ENCODE measurements at places on chromosomes 16 and 17. TPM values are rescaled to one million over a fixed set of nuclear protein-coding genes. Genes with fewer than 3 reads are reported as not detected.

TMEM106A gene
- 12.9 TPM for total RNA-seq

SLC43A2 gene
- 6.6 TPM for total RNA-seq

ZPBP2 gene
- not detected for total RNA-seq

NACA2 gene
- not detected for total RNA-seq

CEP131 gene
- total RNA-seq = 9.9 TPM

CDH13 gene
- not detected for total RNA-seq

SOST gene
- not detected for total RNA-seq

GRCh38 chr16:84327926-84328505, 33.3 kb downstream of the WFDC1 start:
- H3K4me1 ChIP-seq = no peaks in the 10 kb centered on the region
- no peaks in the 10 kb centered on the region for H3K27me3 ChIP-seq
- H3K36me3 ChIP-seq = no peaks in the 10 kb centered on the region
- no peak overlapping the region for H3K4me3 ChIP-seq
- no peak for DNase-seq

DNA sequence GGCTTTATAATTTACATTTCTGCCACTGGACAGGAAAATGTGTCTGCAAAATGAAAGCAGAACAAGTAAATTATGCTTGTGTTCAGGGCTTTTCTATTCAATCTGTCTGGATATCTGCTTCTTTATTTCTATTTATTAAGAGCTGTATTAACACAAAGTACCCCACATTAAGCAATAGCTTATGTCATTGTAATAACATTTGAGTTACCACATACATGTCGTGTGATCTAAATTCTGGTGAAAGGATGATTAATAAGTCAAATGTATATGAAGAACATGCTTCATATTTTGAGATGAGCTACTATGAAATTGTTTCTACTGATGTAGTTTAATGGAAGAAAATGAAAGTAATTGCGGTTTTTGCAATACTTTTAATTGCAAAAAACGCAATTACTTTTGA, 238.2 kb downstream of the KCNJ2 start:
- H3K27ac ChIP-seq = no peak overlapping the region
- no peak overlapping the region for H3K4me3 ChIP-seq
- H3K36me3 ChIP-seq = no peaks in the 10 kb centered on the region
- no peaks in the 10 kb centered on the region for H3K4me1 ChIP-seq
- DNase-seq = no peak

GRCh38 chr17:30351735-30352134, 17.9 kb upstream of the TMIGD1 start:
- no peaks in the 10 kb centered on the region for H3K4me1 ChIP-seq
- H3K36me3 ChIP-seq = no peaks in the 10 kb centered on the region
- DNase-seq = no peak
- no peak overlapping the region for H3K27ac ChIP-seq
- H3K4me3 ChIP-seq = no peak overlapping the region

GRCh38 chr16:76195056-76195455, 82.1 kb upstream of the CNTNAP4 start:
- no peak overlapping the region for H3K27ac ChIP-seq
- no peak overlapping the region for H3K4me3 ChIP-seq
- DNase-seq = no peak
- H3K4me1 ChIP-seq = no peaks in the 10 kb centered on the region

DNA sequence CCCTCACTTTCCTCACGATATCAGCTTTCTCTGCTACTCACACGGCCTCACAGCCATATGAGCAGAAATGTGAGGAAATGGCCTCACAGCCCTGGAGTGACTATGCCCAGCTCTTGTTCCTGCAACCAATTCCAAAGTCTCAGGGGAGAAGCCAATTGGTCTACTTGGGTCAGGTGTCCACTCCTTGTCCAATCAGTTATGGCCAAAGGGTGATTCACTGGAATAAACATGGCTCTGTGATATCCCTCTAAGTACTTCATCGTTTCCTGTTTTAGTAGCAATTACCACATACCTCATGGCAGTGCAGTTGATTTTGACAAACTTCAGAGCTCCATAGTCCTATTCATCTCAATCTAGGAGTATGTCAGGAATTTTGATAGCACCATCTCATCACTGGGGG, 195.4 kb downstream of the KATNIP start:
- no peak overlapping the region for H3K27ac ChIP-seq
- peaks cover 4% of the 10 kb centered on the region for H3K36me3 ChIP-seq
- H3K4me3 ChIP-seq = no peak overlapping the region
- no peak for DNase-seq
- peaks cover 7% of the 10 kb centered on the region for H3K4me1 ChIP-seq

DNA sequence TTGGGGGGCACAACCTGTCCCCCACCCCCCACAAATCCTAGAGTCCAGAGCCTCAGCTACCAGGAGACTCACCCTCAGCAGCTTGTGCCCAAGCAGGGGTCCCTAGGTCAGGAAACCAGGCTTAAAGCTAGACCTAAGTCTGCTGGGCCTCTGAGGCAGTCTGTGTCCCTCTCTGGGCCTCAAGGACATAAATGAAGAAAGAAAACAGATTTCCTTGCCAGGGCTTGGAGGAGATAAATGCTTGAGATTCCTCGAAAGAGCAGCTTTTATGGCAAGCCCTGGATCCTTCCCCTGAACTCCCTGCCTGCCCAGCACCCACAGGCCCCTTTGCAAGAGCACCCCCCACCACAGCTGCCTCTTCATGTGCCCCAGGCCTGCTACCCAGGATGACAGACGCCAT, 3.3 kb downstream of the SRCIN1 start:
- H3K27ac ChIP-seq = no peak overlapping the region
- peaks cover 9% of the 10 kb centered on the region for H3K27me3 ChIP-seq
- no peaks in the 10 kb centered on the region for H3K36me3 ChIP-seq
- H3K4me3 ChIP-seq = no peak overlapping the region
- H3K4me1 ChIP-seq = peaks cover 17% of the 10 kb centered on the region

DNA sequence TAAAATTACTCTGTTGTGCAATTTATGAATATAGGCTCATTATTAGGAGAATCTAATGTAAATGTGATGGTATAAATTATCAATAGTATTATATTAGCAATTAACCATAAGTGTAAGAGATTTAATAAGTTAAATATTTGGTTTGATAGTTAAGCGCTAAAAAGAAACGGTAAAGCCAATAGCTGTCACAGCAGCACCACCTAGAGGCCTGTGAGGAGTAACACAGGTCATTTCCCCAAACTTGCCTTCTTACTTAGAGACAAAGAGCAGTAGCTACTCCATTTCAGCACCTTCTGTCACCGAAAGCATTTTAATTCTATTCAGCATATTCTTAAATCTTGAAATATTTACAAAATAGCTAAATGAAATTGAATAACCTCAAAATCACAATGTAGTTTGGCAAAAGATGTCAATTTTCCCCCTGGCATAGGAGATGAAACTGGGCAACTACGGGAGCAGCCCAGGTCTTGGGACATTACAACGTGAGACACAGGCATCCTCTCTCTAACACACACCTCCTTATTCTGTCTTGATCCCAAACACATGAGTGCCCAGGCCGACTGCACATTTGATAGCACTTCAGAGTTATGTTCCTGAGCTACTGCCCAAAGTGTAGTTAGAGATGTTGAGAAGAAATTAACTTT, 14.3 kb upstream of the DYNLRB2 start:
- DNase-seq = peak; percentile 37
- H3K36me3 ChIP-seq = no peaks in the 10 kb centered on the region
- H3K27me3 ChIP-seq = peaks cover 4% of the 10 kb centered on the region
- H3K27ac ChIP-seq = no peak overlapping the region
- H3K4me1 ChIP-seq = no peaks in the 10 kb centered on the region
- no peak overlapping the region for H3K4me3 ChIP-seq

GRCh38 chr16:70568601-70569237, 45.1 kb downstream of the SF3B3 start:
- DNase-seq = no peak
- H3K4me3 ChIP-seq = no peak overlapping the region
- H3K36me3 ChIP-seq = peaks cover 98% of the 10 kb centered on the region
- H3K27me3 ChIP-seq = no peaks in the 10 kb centered on the region
- no peaks in the 10 kb centered on the region for H3K4me1 ChIP-seq

- no peaks in the 10 kb centered on the region for H3K36me3 ChIP-seq
- H3K27me3 ChIP-seq = no peaks in the 10 kb centered on the region
- peaks cover 72% of the 10 kb centered on the region for H3K4me1 ChIP-seq
- peak; percentile 89 for DNase-seq
- peak overlapping the region; percentile 69 for H3K4me3 ChIP-seq
- peak overlapping the region; percentile 92 for H3K27ac ChIP-seq
These were observed 675 bp downstream of the RNF213 start for GRCh38 chr17:80261159-80261894.

GRCh38 chr17:31412511-31412910, 21.0 kb downstream of the RAB11FIP4 start:
- H3K27me3 ChIP-seq = no peaks in the 10 kb centered on the region
- no peaks in the 10 kb centered on the region for H3K4me1 ChIP-seq
- no peak for DNase-seq
- no peak overlapping the region for H3K4me3 ChIP-seq
- H3K36me3 ChIP-seq = no peaks in the 10 kb centered on the region

DNA sequence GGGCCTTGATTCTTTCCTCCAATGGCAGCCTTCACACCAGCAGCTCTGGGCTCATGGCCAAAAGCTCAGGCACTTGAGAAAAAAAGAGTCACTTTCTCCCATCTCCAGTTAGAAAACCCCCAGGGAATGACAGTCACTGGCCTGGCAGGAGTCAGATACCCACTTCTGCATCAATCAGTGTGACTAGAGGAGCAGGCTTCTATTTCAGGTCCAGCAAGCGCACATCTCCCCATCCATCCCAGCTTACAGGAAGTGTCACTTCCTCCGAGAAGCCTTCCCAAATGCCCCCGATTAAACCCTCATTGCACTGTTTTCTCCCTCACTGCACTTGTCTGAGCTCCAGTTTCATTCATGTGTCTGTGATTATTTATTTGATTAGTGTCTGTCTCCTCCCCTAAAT, 30.4 kb upstream of the CCL1 start:
- DNase-seq = no peak
- H3K36me3 ChIP-seq = no peaks in the 10 kb centered on the region
- H3K4me1 ChIP-seq = no peaks in the 10 kb centered on the region
- no peak overlapping the region for H3K27ac ChIP-seq
- H3K27me3 ChIP-seq = peaks cover 10% of the 10 kb centered on the region

GRCh38 chr17:50064253-50065001, 8.5 kb downstream of the ITGA3 start:
- DNase-seq = no peak
- H3K27me3 ChIP-seq = no peaks in the 10 kb centered on the region
- H3K27ac ChIP-seq = no peak overlapping the region

- peaks cover 4% of the 10 kb centered on the region for H3K4me1 ChIP-seq
- no peaks in the 10 kb centered on the region for H3K36me3 ChIP-seq
- peaks cover 7% of the 10 kb centered on the region for H3K27me3 ChIP-seq
- no peak overlapping the region for H3K4me3 ChIP-seq
These were observed 5.3 kb downstream of the ZNF469 start for GRCh38 chr16:88387941-88388627.

DNA sequence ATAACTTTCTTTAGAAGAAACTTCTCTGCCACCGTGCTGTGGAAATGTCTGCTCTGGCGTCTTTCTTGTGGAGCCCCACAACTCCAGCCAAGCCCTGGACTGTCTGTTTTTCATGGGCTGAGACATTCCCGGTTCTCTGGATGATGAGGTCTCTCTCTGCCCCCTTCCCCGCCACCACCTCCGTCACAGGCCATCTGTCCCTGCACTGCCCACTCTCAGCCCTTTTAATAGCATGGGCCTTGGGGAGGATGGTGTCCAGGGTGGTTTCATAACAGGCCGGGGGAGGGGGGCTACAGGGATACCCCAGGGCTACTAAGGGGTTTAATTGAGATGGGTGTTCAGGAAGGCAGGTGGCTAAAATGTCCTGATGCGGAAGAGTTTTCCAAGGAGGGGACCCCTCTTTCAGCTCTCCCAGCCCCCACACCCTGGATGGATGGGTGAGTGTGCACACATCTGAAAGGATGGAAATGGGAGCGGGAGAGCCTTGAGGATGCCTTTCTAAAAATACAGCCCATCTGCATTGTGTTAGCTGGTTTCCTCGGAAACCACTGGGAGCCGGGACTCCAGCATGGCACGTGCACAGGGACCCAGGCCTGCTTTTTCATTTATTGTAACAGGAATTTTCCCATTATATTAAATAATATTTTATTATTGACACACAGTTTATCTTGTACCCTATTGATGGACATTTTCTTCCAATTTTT, 14.6 kb upstream of the NDRG4 start:
- H3K27me3 ChIP-seq = no peaks in the 10 kb centered on the region
- H3K4me3 ChIP-seq = no peak overlapping the region
- no peaks in the 10 kb centered on the region for H3K36me3 ChIP-seq
- no peak for DNase-seq

DNA sequence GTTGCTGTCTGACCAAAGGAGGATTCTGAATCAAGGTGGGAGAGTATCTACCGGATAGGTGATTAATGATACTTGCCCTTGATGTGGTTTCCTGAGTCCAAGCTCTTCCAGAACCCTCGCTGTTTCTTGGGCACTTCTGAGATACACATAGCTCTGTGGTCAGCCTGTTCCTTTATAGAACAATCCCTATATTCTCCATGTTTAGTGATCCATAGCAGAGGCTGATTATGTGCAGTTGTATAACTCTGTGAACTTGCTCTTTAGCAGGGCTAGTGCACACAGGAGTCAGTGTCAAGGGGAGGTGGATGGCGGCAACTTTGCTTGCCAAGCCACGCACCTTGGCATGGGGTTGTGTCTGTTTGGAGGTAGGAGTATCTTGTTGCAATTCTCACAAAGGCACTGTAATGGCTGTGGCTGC, 36.1 kb downstream of the ARL4D start:
- no peak for DNase-seq
- H3K27ac ChIP-seq = no peak overlapping the region
- H3K27me3 ChIP-seq = peaks cover 6% of the 10 kb centered on the region
- H3K4me1 ChIP-seq = no peaks in the 10 kb centered on the region

DNA sequence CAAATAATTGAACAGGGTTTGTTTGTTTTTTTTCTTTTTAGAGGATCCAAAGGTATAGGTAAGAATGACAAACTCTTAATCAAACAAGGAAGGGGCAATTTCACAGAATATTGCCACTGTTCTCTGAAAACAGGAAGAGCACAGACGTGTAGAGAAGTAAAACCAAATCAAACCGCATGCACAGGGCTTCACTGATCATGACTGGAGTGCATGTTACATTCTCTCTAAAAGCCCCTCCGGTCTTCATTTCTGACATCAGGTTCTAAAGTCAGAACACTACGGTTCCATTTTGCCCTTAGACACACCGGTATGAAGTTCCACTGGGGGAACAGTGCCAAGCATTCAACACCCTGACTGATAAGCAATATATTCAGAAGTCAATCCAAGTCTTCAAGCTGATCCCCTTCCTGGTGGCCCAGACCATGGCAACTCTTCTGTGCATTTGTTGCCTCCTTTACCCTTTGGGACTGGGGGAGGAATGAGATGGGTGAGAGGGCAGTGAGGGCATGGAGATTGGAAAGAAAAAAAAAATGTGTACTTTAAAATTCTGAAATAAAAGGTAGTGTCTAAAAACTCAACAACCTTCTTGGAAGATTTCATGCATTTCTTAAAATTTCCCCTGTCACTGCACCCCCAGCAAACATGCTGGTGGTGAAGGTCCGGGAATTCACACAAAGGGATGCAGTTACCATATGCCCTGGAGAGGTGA, 1.4 kb downstream of the MMD start:
- peak overlapping the region; percentile 73 for H3K27ac ChIP-seq
- peak overlapping the region; percentile 86 for H3K4me3 ChIP-seq
- peak; percentile 47 for DNase-seq
- peaks cover 17% of the 10 kb centered on the region for H3K27me3 ChIP-seq
- no peaks in the 10 kb centered on the region for H3K36me3 ChIP-seq
